ENCODE measurements at places on chromosomes 1 and 21.

- DNase-seq, result no peak
Observed at GRCh38 chr21:16642353-16642752, 870.5 kb upstream of the CXADR start.

DNA sequence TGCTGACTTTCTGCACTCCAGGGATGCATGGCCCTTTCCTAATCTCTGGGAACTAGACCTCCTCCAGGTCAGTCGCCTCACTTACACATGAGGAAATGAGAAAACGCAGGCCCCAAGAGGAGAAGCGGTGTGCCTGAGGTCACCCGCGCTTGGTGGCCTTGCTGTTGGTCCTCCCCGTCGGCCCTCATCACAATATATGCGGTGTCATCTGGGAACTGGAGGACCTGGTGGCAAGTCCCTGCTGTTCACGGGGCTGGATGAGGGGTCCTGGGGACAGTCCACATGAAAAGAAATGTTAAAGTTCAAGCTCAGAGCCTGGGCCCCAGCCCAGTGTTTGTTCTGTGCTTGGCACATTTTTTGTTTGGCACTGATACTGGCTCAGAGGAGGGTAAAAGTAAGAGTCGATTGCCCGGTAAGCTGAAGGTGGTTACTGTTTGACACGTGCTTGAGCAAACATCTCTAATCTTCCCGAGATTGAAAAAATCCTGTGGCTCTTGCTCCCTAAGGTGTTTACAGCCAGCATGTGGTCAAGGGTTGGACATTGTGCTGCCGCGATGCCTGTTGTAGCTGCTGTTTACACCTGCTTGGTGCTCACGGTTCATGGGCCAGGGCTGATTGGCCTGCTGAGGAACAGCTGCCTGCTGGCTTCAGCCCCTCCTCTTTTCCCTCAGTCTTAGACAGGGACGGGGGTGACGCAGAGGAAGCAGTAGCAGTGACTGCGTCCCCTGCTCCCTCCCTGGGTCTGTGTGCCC, 5.2 kb downstream of the COQ8A start:
- no peak for DNase-seq

DNA sequence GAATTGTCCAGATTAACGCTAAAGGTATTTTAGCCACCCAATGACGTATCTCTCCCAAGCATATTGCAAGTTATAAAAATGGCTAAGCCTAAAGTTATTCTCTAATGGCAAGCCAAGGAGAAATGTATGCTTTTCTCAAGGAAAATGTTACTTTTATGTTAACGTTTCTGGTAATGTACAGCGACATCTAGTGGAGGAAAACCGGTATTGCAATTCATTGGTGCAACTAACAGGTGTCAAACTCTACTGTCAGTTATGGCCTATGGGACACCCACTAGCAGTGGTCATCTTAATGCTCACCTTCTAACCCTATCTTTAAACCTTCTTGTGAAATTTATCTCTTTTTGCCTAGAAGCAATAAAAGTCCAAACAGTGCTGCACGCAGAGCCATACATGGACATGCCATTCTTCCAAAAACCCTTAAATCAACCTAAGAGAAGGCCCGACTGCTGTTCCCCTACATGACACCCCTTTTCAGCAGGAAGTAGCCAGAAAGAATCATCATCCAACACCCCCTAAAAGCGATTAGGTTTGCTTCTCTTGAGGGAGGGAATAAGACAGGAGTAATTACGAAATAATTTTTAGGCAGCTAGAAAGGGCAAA, 68.7 kb upstream of the LRIF1 start:
- DNase-seq, result peak; percentile 21

DNA sequence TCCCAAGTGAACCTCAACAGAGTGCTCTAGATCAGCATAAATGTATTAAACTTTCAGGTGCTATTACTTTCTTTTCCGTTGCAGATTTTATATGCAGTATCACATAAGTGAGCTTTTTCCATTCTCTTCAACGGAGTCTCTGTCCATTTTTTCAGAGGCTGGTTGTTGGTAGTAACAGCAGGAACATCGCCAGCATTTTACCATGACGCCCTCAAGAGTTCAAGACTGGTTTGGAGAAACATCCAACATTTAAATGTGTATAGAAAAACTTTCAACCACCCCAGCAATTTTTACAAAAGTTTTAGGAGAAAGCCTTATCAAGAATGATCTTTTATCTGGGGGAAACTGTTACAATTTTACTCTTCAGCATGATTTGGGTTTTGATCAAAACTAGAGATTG, 117.0 kb downstream of the TGFB2 start:
- DNase-seq, result no peak

DNA sequence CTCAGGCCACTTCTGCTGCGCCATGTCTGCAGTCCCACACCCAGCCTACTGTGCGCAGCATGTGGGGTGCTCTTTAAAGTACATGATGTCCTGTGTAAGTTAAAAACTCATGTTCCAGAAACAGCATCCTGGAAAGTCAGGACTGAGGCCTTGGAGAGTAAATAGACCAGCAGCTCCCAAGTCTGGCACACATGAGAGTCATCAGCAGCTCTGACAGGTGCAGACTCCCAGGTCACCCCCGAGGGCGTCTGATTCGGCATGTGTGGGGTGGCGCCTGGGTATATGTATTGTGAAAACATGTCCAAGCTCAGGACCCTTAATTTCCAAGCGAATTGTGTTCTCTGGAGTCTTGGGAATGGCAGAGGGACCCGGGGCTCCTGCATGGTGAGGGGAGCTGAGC, 120.1 kb upstream of the RUNX3 start:
- DNase-seq, result no peak

DNA sequence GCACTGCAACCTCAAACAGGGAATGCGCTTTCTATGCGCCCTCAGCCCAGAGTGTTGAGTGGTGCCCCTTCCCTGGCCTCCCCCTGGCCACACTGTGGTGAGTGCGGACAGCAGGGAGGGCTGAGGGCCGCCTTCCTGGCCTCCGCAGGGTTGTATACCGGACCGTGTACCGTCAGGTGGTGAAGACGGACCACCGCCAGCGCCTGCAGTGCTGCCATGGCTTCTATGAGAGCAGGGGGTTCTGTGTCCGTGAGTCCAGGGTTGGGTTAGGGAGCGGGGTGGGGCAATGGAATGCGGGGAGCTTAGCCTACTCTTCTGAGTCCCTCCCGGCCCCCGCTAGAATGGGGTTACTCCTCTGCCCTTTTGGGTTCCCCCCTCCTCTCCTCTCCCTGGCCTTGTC, 11.7 kb downstream of the PEAR1 start:
- DNase-seq, result no peak

DNA sequence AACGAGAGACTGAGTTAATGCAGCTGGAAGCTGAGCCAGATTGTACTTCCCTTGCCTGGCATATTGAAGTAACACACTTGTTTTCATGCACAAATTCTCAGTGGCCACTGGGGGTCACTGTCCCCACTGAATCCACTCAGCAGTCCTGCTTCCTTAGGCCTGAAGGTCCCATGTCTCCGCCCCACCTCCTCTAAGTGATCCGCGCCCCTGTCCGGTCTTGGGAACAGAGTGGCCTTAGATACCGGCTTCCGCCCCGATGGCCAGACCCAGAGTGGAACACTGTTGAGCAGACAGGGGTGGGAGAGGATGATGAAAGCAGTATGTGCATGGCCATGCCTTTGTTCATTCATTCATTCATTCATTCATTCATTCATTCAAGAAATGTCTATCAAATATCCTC, 34.8 kb downstream of the CHAF1B start:
- peak; percentile 27 for DNase-seq

DNA sequence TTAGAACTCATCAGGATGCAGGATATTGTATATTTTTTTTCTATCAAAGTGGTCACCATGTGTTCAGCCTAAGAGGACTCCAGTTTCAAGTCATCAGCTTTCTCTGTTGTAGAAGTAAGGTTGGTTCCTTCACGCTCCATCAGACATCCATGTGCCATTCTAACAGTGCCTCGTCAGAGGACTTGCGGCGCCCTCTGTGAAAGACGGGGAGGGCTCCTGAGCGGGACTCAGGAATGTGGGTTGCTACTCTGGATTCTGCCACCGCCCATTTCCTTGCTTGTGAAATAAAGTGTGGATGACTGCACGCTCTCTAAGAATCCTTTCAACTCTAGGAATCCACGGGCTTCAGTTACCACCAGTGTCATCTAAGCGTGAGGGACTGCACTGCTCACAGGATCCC, 593.5 kb downstream of the KIF26B start:
- DNase-seq, result no peak

DNA sequence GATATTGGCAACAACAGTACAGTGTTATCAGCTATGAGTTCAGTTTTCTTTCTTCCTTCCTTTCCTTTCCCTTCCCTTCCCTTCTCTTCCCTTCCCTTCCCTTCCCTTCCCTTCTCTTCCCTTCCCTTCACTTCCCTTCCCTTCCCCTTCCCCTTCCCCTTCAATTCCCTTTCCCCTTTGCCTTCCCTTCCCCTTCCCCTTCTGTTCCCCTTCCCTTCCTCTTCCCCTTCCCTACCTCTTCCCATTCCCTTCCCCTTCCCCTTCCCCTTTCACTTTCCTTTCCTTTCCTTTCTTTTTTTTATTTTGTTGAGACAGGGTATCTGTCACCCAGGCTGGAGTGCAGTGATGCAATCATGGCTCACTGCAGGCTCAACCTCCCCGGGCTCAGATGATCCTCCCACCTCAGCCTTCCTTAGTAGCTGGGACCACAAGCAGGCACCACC, 72.3 kb upstream of the CAPZB start:
- no peak for DNase-seq

All from stimulated activated naive B cell treated with anti-CD40 and anti-IgM and Interleukin-4, amounts not matched to agents 10 μg/mL and 1 μg/mL and 100 μg/mL, for 72 hours (primary cell).